ENCODE measurements at places on chromosomes 16 and 17. TPM values are rescaled to one million over a fixed set of nuclear protein-coding genes. Genes with fewer than 3 reads are reported as not detected.

Gene SEC14L5
- 0.76 TPM for polyA plus RNA-seq

Gene DLG4
- polyA plus RNA-seq = 15.3 TPM

Gene PHKB
- 57.0 TPM for polyA plus RNA-seq

Gene METRN
- 34.6 TPM for polyA plus RNA-seq
